ENCODE measurements at places on chromosomes 2 and 18. TPM values are rescaled to one million over a fixed set of nuclear protein-coding genes. Genes with fewer than 3 reads are reported as not detected.

The KLHL30 gene
- total RNA-seq = 0.25 TPM

DNA sequence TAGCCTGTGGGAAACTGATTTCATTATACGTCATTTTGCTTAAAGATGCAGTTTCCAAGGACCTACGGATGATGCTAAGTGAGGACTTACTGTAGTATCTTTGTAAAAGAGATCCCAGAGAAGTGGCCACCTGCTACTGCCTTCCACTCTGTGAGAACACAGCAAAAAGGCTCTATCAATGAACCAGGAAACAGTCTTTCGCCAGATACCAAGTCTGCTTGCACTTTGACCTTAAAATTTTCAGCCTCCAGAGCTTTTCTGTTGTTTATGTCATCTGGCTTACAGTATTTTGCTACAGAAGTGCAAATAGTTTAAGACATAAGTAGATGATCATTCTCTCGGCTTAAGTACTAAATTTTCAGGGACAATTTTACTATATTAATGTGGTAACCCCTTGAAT is 847.9 kb upstream of the CHAC2 start:
- DNase-seq = no peak

- DNase-seq = no peak
Measured at GRCh38 chr2:58680755-58681310, 439.7 kb upstream of the FANCL start.

DNA sequence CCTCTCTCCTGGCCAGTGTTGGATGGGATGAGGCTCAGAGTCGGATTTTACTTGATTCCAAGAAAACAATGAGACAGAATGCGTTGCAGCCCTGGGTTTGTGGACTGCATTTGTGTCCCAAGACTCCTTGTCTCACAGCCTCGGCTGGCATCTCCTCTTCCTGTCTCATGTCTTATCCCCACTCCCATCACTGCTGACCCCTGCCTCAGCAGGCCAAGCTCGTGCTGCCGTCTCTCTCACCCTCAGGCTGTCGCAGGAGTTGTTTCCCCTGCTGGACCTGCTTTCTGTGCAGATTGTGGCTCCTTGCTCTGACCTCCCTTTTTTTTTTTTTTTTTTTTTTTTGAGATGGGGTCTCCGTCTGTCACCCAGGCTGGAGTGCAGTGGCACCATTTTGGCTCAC is 70.2 kb upstream of the RALBP1 start:
- DNase-seq = no peak

DNA sequence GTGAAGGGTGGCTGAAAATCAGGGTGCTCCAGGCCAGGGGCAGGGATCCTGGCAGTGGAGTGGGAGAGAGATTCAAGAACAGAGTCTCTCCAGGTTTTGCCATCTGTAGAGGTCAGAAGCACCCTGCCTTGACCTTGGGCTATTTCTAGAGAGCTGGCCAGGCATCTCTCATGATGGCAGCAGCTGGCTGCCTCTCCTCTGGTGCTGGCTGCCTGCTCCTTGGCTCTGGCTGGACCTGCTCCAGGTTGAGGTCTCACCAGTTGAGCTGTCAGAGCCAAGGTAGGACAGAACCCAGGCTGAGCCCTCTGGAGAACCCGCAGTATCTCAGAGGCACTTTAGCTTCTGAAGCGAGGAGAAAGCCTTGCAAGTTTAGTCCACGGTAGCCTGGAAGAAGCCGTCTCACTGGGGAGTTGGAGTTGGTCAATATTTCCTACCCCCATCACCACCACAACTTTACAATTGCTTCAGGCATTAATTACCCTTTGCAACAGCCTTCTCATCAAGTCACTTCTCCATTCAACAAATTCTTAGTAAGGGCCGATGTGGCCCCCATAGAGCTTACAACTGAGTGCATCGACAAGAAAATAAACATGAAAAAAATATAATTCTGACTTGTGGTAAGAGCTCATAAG is 25.6 kb downstream of the GNLY start:
- DNase-seq = no peak

The GREB1L gene
- 0.98 TPM for total RNA-seq

DNA sequence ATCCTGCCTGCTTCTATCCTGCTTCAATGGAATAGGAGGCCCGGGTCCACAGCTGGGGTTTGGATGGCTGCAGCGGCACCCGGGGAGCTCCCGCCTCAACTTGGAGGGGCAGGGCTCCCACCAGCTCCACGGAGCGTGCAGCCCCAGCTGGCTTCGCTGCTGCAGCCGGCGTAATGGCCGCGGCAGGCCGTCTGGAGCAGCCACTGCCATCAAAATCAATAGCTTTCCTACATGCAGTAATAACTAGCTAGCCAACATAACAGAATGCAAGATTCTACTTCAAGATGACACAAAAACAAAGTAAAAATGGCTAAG is 154.2 kb upstream of the RMP24 start:
- no peak for DNase-seq

DNA sequence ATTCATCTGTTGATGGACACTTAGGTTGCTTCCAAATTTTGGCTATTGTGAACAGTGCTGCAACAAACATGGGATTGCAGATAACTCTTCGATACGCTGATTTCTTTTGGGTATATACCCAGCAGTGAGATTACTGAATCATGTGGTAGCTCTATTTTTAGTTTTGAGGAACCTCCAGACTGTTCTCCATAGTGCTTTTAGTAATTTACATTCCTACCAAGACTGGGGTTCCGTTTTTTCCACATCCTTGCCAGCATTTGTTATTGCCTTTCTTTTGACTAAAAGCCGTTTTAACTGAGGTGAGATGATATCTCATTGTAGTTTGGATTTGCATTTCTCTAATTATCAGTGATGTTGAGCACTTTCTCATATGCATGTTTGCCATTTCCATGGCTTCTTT is 200.3 kb downstream of the MBD5 start:
- DNase-seq = no peak

The CRYGC gene
- not detected for total RNA-seq

All from vagina (tissue), 2 donors.